ENCODE measurements at places on chromosomes 16 and 17.

DNA sequence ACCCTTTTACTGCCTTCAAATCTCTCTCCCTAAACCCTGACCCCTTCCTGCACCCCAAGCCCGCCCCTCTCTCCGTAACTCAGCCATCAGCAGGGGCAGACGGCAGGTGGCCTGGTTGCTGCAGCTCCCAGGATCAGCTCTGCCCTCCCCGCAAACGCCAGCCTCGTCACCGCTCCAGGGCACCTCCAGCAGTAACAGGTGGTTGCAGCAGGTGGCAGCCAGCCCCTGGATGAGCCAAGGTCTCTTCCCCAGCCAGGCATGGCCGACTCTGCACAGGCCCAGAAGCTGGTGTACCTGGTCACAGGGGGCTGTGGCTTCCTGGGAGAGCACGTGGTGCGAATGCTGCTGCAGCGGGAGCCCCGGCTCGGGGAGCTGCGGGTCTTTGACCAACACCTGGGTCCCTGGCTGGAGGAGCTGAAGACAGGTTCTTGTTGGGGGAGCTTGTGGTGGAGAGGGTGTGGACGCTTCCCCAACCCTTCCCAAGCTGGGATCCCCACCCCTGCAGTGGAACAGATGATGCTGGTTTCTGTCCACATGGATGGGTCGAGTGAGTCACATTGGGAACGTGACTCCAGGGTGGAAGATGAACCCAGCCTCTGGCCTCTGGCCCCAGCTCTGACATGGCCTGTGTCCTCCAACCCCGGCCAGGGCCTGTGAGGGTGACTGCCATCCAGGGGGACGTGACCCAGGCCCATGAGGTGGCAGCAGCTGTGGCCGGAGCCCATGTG, 558 bp downstream of the HSD3B7 start:
- DNase-seq: no peak

DNA sequence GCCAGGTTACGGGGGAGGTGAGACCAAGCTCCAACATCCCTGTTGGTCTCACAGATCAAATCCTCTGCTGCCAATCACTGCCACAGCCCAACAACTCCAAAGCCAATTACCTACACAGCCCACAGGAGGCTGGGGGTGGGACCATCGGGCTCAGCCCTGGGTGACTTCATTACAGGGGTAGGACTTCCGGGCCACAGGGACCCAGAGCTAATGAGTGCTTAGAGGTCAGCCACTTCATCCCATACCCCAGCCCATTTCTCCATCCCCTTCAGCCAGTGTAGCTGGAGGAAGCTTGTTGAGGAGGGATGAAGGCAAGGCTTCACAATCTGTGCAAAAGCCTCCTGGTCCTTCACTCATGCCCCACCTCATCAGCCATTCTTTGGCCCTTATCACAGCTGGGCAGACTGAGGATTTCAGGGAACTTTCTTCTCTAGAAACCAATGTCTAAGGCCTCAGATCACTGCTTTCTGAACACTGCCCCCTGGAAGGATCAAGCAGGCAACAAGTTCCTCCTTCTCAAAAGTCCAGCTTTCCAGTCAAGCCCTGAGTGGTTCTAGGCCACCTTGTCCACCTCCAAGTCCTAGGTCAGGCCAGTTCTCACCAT, 5.8 kb downstream of the FOXN1 start:
- DNase-seq: no peak

DNA sequence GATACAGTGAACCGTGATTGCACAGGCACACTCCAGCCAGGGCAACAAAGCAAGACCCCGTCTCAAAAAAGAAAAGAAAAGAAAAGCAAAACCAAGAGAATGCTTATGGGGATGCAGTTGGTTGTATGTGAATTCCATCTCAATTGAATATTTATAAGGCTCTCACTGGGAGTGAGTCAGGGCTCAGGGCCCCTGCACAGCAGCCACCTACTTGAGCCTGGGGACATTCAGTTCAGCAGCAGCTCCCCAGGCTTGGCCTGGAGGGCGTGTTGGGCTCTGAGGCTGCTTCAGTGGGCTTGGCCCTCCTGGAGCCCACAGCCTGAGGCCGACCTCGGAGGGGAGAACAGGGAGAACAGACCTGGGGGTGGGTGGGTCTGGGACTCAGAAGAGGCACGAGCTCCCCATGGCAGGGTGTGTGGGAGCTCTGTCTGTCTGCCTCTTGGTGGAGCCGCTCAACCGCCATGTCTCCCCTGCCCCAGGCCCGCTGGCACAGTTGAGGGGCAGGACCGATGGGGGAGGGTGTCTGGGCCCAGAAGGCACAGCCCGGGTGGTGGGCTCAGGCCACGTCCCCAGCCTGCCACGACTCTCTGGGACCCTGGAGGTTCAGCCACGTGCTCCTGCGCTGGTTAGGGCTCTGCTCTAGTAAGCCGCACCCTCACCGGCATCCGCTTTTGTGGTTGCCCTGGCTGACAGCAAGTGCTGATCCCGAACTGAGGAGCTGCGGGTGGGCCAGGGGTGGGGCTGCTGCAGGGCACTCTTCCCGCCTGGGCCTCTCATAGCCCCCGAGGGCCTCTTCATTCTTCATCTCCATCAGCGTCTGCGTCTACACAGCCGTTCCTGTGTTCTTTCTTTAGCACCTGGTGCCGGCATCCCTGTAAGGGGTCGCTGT, 24.8 kb downstream of the ZFPM1 start:
- no peak for DNase-seq

DNA sequence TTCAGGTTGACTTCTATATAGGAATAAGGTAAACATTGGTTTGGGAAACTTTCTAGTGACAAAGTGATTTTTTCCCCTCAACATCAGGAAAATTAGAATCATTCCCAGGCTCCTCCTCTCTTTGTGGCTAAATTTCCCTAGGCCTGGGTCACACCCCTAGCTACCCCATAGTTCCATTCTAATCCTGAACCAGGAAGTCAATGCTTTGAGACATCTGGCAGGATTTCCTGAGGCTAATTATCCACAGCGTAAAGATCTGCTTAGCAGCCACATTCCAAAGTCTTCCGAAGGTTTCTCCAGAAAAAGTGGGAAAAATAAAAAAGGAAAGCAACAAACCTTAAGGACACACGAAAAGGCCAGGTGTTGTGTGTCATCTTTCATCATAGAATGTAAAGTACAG, 60.3 kb upstream of the CORO6 start:
- DNase-seq: no peak

GRCh38 chr16:84730406-84731106, 30.8 kb downstream of the USP10 start:
- DNase-seq: no peak

GRCh38 chr17:39485555-39485954, 24.3 kb downstream of the CDK12 start:
- no peak for DNase-seq

DNA sequence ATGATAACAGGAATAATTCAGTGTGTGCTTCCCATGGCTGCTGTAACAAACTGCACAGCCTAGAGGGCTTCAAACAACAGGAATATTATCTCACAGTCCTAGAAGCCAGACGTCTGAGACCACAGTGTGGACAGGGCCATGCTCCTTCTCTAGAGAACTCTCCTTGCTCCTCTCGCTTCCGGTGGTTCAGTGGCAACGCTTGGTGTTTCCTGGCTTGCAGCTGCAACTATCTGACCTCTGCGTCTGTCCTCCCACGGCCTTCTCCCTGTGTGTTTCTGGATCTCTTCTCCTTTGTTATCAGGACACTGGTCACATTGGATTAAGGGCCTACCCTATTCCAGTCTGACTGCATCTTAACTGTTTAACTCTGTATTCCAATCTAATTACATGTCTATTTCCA, 414.3 kb downstream of the MAF start:
- no peak for DNase-seq

DNA sequence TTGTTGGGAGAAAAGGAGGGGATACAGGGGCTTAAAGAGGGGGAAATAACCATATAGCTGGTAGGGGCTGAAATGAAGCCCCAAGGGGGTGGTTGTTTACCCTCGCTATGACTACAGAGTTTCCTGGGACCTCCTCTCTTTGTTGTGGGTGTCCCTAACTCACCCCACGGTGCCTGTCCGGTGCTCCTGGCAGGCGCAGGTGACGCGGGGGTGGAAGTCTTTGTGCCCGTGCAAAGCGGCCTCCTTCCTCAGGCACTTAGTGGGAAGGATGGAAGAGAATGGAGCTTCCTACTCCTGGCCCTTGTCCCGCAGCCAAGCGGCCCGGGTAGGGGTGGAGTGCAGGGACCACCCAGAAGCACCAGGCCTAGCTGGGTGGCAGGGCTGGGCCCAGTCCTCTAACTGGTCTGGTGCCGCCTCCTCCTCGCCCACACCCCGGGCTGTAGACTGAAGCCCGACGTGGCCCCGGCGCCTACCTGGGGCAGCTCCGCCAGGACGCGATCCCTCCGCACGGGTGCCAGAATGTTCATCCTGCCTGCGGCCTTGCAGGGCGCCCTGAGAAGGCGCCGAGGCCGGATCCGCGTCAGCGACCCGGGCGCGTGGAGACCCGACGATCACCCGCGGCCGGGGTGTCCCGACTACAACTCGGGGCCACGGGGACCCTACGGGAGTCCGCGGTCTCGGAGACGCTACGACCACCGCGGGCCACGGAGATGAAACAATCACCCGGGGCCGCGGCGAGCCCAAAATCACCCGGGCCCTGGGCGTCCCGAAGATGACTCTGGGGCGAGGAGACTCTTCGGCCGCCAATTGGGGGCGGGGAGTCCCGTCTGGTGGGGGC, 709 bp downstream of the RAB34 start:
- DNase-seq: no peak

DNA sequence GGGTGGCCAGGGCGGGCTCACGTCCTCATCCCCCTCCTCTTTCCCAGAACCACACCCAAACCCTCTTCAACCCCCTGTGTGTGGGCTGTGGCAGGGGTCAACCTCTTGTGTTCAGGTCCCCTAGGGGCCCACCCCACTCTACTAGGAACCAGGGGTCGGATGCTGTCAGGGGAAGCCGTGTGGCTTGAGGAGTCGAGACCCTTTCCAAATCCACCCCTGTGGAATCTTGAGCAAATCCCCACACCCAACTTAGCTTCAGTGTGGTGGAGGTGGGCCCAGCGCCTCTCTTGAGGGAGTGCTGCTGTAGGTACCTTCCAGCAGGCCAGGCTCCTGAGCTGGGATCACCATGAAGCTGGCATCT, 121.5 kb downstream of the MRM1 start:
- no peak for DNase-seq

- no peak for DNase-seq
Observed at GRCh38 chr17:59490216-59490615, 75.2 kb upstream of the DHX40 start.

DNA sequence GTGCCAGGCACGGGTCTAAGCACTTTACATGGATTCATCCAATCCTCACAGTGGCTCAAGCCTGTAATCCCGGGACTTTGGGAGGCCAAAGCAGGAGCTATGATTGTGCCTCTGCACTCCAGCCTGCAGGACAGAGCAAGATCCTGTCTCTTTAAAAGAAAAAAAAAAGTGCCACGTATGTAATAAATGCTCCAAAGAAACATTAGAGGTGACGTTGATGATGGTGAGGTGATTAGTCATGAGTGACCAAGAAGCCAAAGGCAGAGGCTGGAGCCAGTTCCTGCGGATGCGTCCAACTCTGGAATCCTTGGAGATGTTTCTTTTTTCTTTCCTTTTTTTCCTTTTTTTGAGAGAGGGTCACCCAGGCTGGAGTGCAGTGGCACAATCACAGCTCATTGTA, 59.4 kb upstream of the SIAH1 start:
- DNase-seq: no peak

- DNase-seq: no peak
Observed at GRCh38 chr17:21252796-21253645, at the start of gene NATD1. NATD1 (minus strand) TSS chr17:21253410; CDS start chr17:21253264, 146 bp downstream.

- no peak for DNase-seq
Observed at GRCh38 chr17:31453896-31454295, 62.4 kb downstream of the RAB11FIP4 start.

DNA sequence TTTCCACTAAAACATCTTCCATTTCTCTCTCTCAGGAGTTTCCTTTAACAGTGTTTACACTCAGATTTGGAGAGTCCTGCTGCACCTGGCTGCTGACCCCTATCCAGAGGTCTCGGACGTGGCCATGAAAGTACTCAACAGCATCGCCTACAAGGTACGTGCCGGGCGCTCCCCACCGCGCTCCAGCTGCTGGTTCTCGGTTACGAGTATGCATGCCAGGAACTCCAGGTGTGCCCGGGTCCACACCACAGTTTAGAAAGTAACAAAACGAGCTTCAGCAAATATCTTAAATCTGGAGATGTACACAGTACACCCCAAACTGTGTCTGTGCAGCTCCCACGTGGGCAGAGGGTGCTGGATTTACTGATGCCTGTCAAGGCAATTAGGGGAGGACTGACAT, 82.9 kb upstream of the CHMP6 start:
- no peak for DNase-seq

- DNase-seq: no peak
Observed at GRCh38 chr17:33207231-33207630, 85.9 kb downstream of the ASIC2 start.

GRCh38 chr17:57130708-57131461, 45.8 kb downstream of the AKAP1 start:
- DNase-seq: no peak

DNA sequence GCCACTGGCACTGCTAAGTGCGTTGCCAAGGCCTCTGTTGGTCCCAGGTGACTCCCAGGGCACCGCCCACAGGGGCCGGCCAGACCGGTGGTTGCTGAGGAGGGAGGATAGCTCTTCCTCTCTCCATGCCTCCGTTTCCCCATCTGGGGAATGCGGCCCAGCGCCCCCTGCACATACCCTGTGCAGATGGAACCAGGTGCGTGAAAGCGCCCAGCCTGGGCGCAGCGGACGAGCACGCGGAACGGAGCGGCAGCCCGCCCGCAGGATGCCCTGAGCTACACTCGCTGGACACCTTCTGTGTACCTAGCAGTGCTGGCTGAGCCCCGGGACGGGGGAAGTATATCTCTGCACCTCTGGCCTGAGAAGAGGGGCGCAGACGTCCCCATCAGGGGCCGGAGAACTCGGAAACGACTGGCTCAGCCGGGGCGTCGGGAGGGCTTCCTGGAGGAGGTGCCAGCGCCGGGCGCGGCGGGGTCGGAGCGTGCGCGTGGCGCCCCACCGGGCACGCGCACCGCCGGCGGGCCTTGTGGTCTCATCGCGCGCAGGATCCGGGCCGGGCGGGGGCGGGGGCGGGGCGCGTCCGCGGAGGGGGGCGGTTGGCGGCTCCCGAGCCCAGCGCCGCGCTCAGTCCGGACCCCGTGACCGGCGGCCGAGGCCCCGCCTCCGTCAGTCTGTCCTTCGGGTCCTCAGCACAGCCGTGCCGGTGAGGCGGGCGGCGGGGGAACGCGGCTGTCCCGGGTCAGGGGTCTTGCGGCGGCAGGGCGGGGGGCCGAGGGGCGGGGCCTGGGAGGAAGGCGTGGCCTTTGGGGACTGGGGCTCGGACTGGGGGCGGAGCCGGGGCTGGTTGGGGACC, at the start of the genes CCDC78 and HAGHL:
TSS of gene CCDC78 (minus strand) at position 6 of the 853 bp plus-strand sequence. CDS start 76 bp downstream, outside the sequence.
TSS of gene HAGHL (plus strand) at position 669 of the 853 bp plus-strand sequence. CDS start 404 bp downstream, outside the sequence.
- DNase-seq: no peak

- DNase-seq: no peak
Observed at GRCh38 chr17:77503293-77503655, 362.5 kb downstream of the SEC14L1 start.

- no peak for DNase-seq
Observed at GRCh38 chr17:68443972-68444464, 13.3 kb downstream of the WIPI1 start.

DNA sequence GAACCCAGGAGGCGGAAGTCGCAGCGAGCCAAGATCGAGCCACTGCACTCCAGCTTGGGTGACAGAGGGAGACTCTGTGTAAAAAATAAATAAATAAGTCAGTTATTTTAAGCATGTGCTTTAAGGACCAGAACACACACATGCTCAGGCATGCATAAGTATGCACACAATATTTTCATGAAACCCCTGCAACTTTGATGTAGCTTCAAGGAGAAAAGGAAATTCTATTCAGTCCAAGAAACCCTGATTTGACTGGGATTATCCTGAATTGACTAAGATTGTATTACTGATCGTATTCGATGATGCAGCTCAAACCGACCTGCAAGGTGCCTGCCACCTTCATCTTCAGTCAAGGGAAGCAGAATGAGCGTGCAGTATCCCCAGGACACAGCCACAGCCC, 841 bp downstream of the TEKT5 start:
- DNase-seq: no peak

- no peak for DNase-seq
Observed at GRCh38 chr17:32588982-32589381, 102.2 kb downstream of the CDK5R1 start.
